ENCODE measurements at places on chromosomes 2 and 18. TPM values are rescaled to one million over a fixed set of nuclear protein-coding genes. Genes with fewer than 3 reads are reported as not detected.

GRCh38 chr2:207351171-207351570 is 178.6 kb upstream of the CREB1 start:
- no peaks in the 10 kb centered on the region for H3K36me3 ChIP-seq
- H3K4me3 ChIP-seq, result no peak overlapping the region
- H3K4me1 ChIP-seq, result no peaks in the 10 kb centered on the region
- no peaks in the 10 kb centered on the region for H3K27me3 ChIP-seq
- H3K27ac ChIP-seq, result no peak overlapping the region

GRCh38 chr2:203800783-203801182 is 66.8 kb upstream of the CTLA4 start:
- no peaks in the 10 kb centered on the region for H3K4me1 ChIP-seq
- no peak overlapping the region for H3K27ac ChIP-seq
- H3K36me3 ChIP-seq, result no peaks in the 10 kb centered on the region

- no peak overlapping the region for H3K4me3 ChIP-seq
- no peaks in the 10 kb centered on the region for H3K27me3 ChIP-seq
- peaks cover 8% of the 10 kb centered on the region for H3K4me1 ChIP-seq
- DNase-seq, result no peak
- no peak overlapping the region for H3K27ac ChIP-seq
Measured at GRCh38 chr18:12030670-12031069, 49.4 kb downstream of the IMPA2 start.

HOXD9 gene
- total RNA-seq, result not detected

- no peak for DNase-seq
- H3K27ac ChIP-seq, result no peak overlapping the region
- H3K27me3 ChIP-seq, result no peaks in the 10 kb centered on the region
- H3K4me3 ChIP-seq, result no peak overlapping the region
Measured at GRCh38 chr2:123864416-123864815, 160.7 kb upstream of the CNTNAP5 start.

- H3K27me3 ChIP-seq, result no peaks in the 10 kb centered on the region
- no peak for DNase-seq
Measured at GRCh38 chr2:11406958-11407381, 59.0 kb downstream of the E2F6 start.

GRCh38 chr2:134815741-134816140 is 22.7 kb upstream of the ACMSD start:
- no peaks in the 10 kb centered on the region for H3K36me3 ChIP-seq
- no peaks in the 10 kb centered on the region for H3K27me3 ChIP-seq
- H3K4me1 ChIP-seq, result no peaks in the 10 kb centered on the region
- H3K4me3 ChIP-seq, result no peak overlapping the region

DNA sequence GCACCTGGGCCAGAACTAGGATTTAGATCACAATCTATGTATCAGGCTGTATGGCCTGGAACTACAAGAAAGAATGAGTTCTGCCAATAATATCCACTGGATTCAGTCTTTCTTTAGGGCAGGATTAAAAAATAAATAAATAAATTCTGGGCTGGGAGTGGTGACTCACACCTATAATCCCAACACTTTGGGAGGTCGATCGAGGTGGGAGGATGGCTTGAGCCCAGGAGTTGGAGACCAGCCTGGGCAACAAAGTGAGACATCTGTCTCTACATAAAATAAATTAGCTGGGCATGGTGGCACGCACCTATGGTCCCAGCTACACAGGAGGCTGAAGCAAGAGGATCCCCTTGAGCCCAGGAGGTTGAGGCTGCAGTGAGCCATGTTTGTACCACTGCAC is 8.1 kb downstream of the AMMECR1L start:
- H3K36me3 ChIP-seq, result peaks cover 4% of the 10 kb centered on the region
- H3K27ac ChIP-seq, result no peak overlapping the region
- no peaks in the 10 kb centered on the region for H3K27me3 ChIP-seq
- no peak overlapping the region for H3K4me3 ChIP-seq
- peaks cover 1% of the 10 kb centered on the region for H3K4me1 ChIP-seq

OBSL1 gene
- total RNA-seq, result 35.3 TPM

RTP5 gene
- not detected for total RNA-seq

TBR1 gene
- not detected for total RNA-seq

- H3K27ac ChIP-seq, result peak overlapping the region; percentile 64
- no peak overlapping the region for H3K4me3 ChIP-seq
- H3K27me3 ChIP-seq, result no peaks in the 10 kb centered on the region
- H3K4me1 ChIP-seq, result peaks cover 7% of the 10 kb centered on the region
Measured at GRCh38 chr2:68280348-68280747, 28.0 kb upstream of the PPP3R1 start.

- no peaks in the 10 kb centered on the region for H3K36me3 ChIP-seq
- H3K27me3 ChIP-seq, result no peaks in the 10 kb centered on the region
- no peak overlapping the region for H3K4me3 ChIP-seq
- H3K27ac ChIP-seq, result no peak overlapping the region
- DNase-seq, result no peak
Measured at GRCh38 chr2:112290088-112290487, 14.7 kb downstream of the ZC3H6 start.

RAB6C gene
- total RNA-seq, result 0.08 TPM

DNA sequence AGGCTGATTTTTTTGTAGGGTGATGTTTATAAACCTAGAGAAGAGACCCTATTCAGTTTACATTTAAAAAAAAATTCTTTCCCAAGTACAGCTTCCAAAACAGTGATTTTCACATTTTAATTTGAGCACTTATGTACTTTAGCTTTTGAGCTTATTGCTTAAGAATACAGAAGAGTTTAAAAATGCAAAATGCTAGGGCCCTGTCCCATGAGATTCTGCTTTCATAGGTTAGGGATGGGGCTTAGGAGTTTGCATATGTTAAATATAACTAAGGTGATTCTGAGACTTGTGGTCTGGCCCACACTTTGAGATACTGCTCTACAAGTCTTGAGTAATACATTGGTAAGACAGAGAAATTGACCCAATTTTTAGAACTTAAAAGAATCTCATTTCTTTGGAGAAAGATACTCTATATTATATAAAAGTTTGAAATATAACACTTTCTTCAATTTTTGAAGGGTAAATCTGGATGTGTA is 137.3 kb upstream of the CWC22 start:
- H3K27me3 ChIP-seq, result no peaks in the 10 kb centered on the region
- DNase-seq, result no peak
- H3K27ac ChIP-seq, result no peak overlapping the region
- H3K36me3 ChIP-seq, result no peaks in the 10 kb centered on the region

DNA sequence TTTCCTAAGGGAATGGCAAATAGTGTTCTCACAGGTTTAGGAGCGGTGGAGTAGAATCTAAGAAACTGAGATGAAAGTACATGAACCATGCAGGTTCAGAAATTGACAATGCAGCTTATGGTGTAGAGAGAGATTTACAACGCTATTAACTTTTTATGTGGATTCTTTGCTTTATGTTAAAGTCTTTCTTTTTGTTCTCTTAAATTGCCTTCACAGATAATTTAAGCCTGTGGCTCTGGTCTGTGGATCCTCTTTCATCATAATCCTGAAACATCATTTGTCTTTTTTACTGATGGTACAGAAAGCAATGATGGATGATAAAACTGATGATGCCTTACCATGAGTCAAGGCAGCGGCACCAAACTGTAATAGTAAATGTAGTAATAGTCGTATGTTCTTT is 30.3 kb downstream of the SOCS6 start:
- peaks cover 14% of the 10 kb centered on the region for H3K4me1 ChIP-seq
- no peaks in the 10 kb centered on the region for H3K27me3 ChIP-seq
- no peak overlapping the region for H3K27ac ChIP-seq
- no peaks in the 10 kb centered on the region for H3K36me3 ChIP-seq
- DNase-seq, result no peak
